ENCODE measurements at places on chromosomes 13 and 19.

- no peak for DNase-seq
These were observed 36.9 kb downstream of the RASA3 start for GRCh38 chr13:114095486-114095885.

- DNase-seq = no peak
These were observed 92.8 kb downstream of the EPSTI1 start for GRCh38 chr13:42899266-42899665.

- no peak for DNase-seq
These were observed 234.3 kb upstream of the STARD13 start for GRCh38 chr13:33519561-33520467.

GRCh38 chr19:10431943-10432735, 11.8 kb downstream of the PDE4A start:
- DNase-seq = peak; percentile 82

DNA sequence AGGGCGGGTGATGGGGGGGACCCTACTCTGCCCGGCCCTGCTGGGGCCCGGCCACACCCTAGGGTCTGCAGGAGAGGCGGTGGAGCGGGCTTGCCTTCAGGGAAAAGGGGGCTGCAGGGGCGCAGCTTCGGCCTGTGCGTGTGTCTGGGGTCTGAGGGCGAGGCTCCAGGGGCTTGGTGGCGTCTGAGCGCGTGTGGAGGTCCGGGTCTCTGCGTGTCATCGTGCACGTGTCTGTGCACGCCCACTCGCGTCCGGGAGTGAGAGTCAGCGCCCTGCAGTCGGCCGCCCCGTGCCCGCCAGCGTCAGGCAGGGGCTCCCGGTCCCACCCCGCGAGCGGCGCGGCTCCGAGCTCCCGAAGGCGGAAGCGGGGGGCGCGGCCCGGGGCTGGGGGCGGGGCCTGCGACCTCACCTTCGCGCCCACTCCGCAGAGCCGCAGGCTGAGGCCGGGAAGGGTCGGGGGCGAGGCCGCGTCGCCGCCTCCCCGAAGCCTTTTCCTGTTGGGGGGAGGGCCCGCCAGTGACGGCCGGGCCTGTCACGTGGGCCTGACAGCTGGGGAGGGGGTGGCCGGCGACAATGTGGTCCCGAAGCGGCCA, at the start of gene ARHGAP45:
TSS of gene ARHGAP45 (plus strand) at position 420 of the 593 bp plus-strand sequence. CDS start 239 bp downstream, outside the sequence.
- DNase-seq = peak; percentile 88

GRCh38 chr13:23987331-23987894, 90.1 kb upstream of the C1QTNF9B start:
- no peak for DNase-seq

- no peak for DNase-seq
These were observed 523.6 kb downstream of the DCT start for GRCh38 chr13:93955904-93956303.

- no peak for DNase-seq
These were observed 1.1 kb downstream of the PLIN5 start for GRCh38 chr19:4533835-4534424.

- DNase-seq = no peak
These were observed 87.8 kb downstream of the RAP2A start for GRCh38 chr13:97521726-97522125.

GRCh38 chr13:32248801-32249200, 66.4 kb downstream of the ZAR1L start:
- no peak for DNase-seq

Measured in CD4-positive, alpha-beta T cell treated with Interleukin-4 for 1 hour (primary cell).